Smooth muscle cell of the umbilical artery (primary cell): ENCODE measurements at places on chromosomes 7 and 10. TPM values are rescaled to one million over a fixed set of nuclear protein-coding genes. Genes with fewer than 3 reads are reported as not detected.

PRSS1 gene
- total RNA-seq = not detected in 2 replicates

OR13A1 gene
- not detected in 2 replicates for total RNA-seq

MAP3K8 gene
- total RNA-seq = 5.7 and 19.0 TPM in 2 replicates

SPDYE11 gene
- total RNA-seq = not detected in 2 replicates

CCL24 gene
- not detected in 2 replicates for total RNA-seq

TCERG1L gene
- not detected in 2 replicates for total RNA-seq

DNTT gene
- total RNA-seq = not detected in 2 replicates

PON3 gene
- total RNA-seq = not detected in 2 replicates

ACBD7 gene
- total RNA-seq = 0.28 and 0.30 TPM in 2 replicates

EPHB6 gene
- 2.6 and 3.6 TPM in 2 replicates for total RNA-seq

LIPK gene
- total RNA-seq = not detected in 2 replicates

DYDC2 gene
- not detected in 2 replicates for total RNA-seq

LGI1 gene
- total RNA-seq = not detected in 2 replicates

ANK3 gene
- total RNA-seq = 14.3 and 27.5 TPM in 2 replicates

CPVL gene
- 0.23 and 0.30 TPM in 2 replicates for total RNA-seq

ZNF804B gene
- total RNA-seq = not detected in 2 replicates

ANKRD7 gene
- total RNA-seq = 0.59 and 0.97 TPM in 2 replicates

MBL2 gene
- not detected in 2 replicates for total RNA-seq

GRID2IP gene
- total RNA-seq = not detected in 2 replicates

NYAP1 gene
- 0.83 and 1.2 TPM in 2 replicates for total RNA-seq

PDE6C gene
- total RNA-seq = not detected in 2 replicates

KIAA1549 gene
- total RNA-seq = 3.6 and 4.5 TPM in 2 replicates

OLAH gene
- 0.30 and 0.65 TPM in 2 replicates for total RNA-seq

ST8SIA6 gene
- 0.14 TPM in 1 of 2 replicates, not detected in the other for total RNA-seq

PTPRE gene
- 2.1 and 9.5 TPM in 2 replicates for total RNA-seq

SPDYE2 gene
- not detected in 2 replicates for total RNA-seq

STX1A gene
- 13.1 and 49.6 TPM in 2 replicates for total RNA-seq

SLC13A1 gene
- total RNA-seq = not detected in 2 replicates

TMEM229A gene
- total RNA-seq = not detected in 2 replicates

POLR2J3 gene
- total RNA-seq = 18.4 and 21.8 TPM in 2 replicates

ECHDC3 gene
- 3.3 and 3.9 TPM in 2 replicates for total RNA-seq

ZNF467 gene
- 0.14 and 0.59 TPM in 2 replicates for total RNA-seq

GPR37 gene
- 0.23 and 0.30 TPM in 2 replicates for total RNA-seq

LIPJ gene
- not detected in 2 replicates for total RNA-seq

SMNDC1 gene
- total RNA-seq = 8.3 and 12.0 TPM in 2 replicates

ANKRD2 gene
- total RNA-seq = 0.74 and 0.89 TPM in 2 replicates

CYP2C19 gene
- not detected in 2 replicates for total RNA-seq
